Progenitor cell of endocrine pancreas (in vitro differentiated cells): ENCODE measurements at places on chromosomes 3 and 15.

DNA sequence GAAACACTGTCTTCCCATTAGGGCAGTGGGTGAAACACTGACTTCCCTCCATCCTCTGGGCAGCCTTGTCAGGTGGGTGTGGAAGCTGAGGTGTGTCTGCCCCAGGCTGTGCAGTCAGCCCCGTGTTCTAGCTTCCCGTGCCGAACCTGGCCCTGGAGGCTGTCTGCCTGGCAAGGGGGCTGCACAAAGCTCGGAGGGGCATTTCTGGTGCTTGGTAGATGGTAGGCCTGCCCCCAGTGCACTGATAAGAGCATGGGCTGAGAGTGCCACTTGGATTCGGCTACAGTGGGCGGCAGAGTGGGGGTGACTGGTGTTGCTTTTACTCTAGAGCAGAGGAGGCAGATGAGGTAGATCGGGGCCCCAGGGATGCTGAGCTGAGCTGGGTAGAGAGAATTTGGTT is 21.3 kb downstream of the IGF1R start:
- DNase-seq: no peak

DNA sequence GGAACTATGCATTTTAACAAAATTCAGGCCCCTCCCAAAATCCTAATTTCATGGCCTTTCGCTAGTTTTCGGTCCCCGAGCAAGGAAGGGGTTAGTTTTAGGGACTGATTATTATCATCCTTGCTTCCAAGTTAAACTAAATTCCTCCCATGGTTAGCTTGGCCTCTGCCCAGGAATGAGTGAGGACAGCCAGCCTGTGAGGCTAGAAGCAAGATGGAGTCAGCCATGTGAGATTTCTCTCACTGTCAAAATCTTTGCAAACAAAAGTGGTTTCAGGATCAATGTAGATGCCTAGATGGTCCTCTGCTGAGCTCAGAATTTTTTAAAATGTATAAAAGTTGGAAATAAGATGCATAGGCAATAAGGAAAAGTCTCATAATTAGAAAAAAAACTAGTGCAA is 208.9 kb downstream of the RSL24D1 start:
- no peak for DNase-seq

DNA sequence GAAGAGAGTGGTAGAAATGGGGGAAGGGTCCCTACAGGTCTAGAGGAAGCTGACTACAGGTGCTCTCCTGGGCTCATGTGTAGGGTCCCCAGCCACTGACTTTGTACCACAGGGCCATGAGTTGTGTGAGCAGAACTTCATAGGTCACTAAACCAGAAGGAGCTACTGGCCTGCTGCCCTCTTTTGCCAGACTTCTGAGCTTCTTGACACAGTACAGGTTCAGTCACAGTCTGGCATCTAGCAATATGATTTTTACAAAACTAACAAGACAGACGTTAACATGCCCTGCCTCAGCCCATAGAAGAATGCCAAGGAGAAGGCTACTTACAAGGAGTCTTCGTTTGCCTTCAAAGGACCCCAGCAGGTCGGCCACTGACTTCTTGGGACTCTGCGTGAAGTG is 3.2 kb downstream of the CCDC80 start:
- no peak for DNase-seq

GRCh38 chr3:188734395-188734794 is 437.4 kb upstream of the TPRG1 start:
- no peak for DNase-seq

DNA sequence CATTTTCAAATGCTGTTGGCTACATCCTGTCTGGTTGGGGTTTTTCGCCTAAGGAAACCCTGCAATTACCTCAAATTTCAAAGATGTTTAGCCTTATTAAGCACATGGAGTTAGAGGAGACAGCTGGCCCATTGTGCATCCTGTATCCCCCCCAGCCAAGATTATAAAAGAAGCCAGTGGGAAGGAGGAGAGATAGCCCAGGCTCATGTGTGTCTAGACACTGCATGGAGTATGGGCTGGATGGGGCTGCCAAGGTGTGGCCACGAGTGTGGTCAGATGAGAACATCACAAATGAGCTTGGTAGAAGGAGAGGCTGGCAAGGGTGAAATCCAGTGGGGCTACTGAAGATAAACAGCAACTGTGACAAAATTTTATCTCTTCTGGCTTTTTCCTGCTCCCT is 270.0 kb upstream of the TBC1D5 start:
- DNase-seq: no peak

DNA sequence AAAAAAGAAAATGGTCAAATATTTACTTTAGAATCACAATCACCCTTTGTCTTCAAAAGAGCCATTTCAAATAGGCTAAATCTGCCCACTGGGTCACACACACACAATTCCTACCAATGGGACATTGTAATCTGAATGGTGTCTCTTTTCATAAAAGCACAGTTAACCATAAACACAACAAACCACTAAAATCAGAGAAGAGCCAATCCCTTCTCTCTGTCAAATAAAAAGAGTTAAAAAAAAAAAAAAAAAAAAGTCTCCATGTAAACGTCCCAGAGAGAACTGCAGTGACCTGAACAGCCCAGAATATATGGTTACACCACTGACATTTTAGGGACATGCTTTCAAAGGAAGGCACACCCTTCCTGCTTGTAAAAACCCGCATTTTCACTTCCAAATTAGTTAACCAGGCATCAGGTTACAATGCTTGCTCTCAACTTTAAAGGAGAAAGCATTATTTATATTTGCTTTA is 63.7 kb downstream of the PRICKLE2 start:
- DNase-seq: no peak

DNA sequence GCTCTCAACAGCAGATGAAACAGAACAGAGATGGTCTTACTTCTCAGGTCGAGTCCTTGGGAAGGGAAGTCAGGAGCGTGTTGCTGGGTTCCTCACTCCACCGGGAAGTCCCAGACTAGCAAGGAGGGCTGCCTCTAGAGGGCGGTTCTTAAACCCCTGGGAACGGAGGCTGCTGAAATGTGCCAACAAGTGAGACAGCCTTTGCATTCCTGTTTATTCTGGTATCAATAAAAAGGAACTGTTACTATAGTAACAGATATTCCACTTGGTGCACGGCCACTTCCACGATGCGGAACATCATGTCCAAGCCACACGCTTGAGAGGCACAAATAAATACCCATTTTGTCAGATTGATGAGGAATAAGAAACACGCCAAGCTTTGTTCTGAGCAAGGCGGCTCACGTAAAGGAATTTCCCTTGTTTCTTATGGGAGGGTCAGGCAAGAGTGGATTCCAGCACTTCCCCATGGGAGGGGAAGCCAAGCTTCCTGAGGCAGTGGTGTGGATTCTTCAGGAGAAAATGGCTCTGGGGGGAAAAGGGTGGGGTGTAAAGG is at the start of gene FAM107A:
FAM107A (minus strand) TSS at position 123 of the 553 bp plus-strand sequence. CDS start 7,531 bp downstream, outside the sequence.
- no peak for DNase-seq

DNA sequence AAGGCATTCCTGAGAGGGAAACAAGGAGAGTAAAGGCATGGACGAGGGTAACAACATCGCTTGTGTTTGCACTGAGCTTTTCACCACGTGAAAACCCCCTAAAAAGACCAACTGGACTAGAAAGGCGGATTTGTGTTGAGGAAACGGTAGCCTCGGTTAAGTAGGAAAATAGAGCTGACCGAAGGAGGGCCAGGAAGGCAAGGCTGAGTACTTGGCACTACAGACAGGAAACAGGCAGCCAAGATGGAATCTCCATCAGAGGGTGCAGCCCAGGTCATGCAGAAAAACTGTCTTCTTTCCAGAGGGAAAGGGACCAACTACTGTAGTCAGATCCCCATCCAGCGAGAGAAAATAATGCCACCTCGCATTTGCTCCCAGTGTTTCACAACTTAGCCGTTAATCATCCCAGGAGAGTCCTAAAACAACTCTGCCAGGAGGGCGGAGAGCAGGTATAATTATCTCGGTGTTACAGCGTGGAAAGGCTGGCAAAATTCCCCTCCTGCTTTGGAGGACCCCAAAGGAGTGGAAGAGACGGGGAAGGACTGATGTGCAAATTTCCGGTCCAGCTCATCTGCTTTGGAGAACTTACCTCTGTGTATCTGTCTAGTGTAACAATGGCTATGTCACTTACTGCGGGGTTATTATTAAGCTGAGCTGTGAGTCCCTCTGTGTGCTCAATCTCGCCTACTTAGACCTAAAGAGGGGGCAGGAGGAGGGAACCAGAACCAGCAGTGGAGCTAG is 77.2 kb downstream of the MYO1E start:
- DNase-seq: no peak

- no peak for DNase-seq
These were observed 36.5 kb upstream of the SPTBN5 start for GRCh38 chr15:41930221-41930866.

DNA sequence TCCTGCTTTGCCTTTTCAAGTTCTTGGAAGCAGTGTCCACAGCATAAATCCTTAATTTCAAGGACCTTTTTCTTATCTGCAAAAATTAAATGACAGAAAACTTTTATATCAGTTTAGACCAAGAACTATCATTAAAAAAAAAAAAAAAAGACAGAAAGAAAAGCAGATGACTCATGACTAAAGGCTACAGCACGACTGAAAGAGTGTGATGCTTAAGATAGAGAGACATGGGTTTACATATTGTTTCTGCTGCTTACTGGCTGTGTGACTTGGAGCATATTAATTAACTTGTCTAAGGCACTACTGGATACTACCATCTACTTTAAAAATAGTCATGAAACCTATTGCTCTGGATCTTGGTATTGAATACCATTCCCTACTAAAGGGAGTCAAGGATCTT is 62.3 kb downstream of the CEP152 start:
- no peak for DNase-seq

- no peak for DNase-seq
These were observed 82.4 kb downstream of the CCNL1 start for GRCh38 chr3:157077565-157077991.

GRCh38 chr3:160486459-160486869 is 36.9 kb upstream of the TRIM59 start:
- DNase-seq: no peak

- no peak for DNase-seq
These were observed 86.2 kb downstream of the MITF start for GRCh38 chr3:69825446-69825845.

GRCh38 chr15:61327019-61327631 is 98.0 kb upstream of the RORA start:
- DNase-seq: no peak

- DNase-seq: no peak
These were observed 13.9 kb downstream of the FILIP1L start for GRCh38 chr3:100100425-100100824.

DNA sequence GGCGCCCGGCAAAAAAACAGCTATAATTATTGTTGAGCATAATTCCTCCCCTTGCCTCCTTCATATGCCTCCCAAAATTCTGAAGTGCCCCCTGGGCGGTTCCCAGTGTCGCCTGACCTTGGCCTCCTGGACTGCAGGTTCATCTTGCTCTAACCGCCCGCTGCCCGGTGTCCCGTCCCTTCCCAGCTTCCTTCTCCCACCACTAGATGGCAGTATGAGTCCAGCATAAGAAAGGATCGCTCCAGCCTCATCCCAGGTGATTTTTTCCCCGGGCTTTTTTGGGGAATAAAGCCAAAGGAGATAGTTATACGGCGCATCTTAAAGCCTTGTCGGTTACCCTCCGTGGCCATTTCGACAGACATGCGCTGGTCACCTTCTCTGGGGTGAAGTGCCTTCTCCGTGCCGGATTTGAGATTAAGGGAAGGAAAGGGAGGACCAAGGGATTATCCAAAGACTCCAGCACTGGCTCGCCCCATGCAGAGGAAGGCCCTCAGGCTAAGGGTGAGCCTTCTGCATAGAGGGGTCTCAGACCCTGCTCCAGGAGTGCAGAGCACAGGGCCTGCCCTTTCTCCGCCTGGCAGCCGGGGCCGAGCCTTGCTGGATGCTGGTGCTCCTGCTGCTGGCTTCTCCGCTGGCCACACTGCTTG is 45.8 kb upstream of the TRA2B start:
- DNase-seq: peak; percentile 72

DNA sequence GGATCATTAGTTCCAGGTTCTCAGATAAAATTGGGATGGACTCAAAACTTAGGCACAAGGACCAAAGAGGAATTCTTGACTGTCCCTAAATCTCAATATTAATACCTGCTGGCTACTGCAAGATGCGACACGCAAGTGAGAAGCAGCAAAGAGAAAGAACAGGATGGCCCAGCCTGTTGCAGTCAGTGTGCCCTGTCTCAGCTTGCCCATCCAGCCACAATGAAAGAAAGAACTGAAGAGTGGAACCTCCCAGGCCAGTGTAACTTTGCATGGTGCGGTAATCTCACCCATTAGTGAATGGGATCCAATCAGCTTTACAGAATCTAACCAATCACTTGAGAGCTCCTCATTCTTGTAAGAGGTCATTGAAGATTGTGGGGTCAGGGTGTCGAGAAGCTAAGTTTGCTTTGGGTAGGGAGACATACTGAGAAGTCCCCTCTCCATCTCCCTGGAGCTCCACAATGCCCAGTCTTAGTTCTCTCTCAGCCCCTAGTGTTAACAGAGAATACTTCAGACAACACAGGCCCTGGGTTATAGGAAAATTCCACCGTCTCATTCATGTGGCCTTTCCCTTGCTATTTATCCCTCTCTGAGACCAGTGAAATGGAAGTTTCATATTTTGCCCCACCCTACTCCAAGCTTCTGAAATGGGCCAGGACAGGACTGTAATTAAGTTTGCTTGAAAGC is 3.2 kb upstream of the SLC9A9 start:
- DNase-seq: no peak

DNA sequence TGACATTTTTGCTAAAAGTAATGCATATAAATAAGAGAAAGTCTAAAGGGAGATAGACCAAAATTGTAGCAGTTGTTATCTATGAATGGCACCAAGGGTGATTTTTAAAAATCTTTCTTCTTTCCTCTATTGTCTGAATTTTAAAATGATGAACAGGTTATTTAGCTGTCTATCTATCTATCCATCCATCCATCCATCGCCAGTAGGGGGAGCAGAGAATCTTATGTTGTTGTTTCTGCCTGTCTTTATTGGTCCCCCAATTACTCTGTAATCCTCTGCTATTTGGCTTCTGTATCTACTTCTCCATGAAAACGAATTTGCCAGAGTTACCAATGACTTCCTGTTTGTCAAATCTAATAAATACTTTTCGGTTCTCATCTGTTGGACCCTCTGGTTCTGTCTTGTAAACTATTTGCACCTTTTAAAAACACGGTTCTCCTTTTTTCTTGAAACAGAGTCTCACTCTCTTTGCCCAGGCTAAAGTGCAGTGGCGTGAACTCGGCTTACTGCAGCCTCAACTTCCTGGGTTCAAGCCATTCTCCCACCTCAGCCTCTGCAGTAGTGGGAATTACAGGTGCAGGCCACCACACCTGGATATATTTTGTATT is 86.0 kb downstream of the ECT2 start:
- no peak for DNase-seq

- no peak for DNase-seq
These were observed 111.0 kb upstream of the MYO5C start for GRCh38 chr15:52406601-52407000.

DNA sequence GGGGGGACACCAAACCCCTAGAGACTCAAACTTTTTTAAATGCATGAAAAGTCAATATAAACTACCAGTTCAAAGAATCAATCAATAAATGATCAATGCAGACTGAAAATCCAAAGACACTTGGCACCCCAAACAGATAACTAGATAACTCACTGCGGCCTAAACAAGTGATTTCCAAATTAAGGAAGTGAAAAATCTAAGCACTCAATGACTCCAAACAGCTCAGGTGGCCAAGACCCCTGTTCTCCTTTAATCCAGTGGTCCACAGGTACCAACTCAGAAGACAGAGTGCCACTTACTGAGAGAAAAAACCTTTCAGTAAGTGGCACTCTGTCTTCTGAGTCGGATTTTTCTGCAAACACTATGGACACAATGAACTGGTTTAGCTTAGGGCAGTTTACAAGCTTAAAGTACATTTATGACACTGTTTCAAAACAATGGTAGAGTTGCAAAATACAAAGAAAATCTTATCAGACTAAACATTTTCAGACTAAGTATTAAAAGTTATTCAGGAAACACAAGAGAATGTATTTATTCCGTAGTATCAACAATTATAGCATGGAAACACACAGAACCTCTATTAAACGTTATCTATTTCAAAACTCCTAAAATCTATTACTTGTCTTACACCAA is 4.7 kb downstream of the DLG1 start:
- DNase-seq: no peak
